ENCODE measurements at places on chromosomes 2 and 18.

- no peak for DNase-seq
Observed at GRCh38 chr2:128016620-128017019, 11.2 kb downstream of the SAP130 start.

DNA sequence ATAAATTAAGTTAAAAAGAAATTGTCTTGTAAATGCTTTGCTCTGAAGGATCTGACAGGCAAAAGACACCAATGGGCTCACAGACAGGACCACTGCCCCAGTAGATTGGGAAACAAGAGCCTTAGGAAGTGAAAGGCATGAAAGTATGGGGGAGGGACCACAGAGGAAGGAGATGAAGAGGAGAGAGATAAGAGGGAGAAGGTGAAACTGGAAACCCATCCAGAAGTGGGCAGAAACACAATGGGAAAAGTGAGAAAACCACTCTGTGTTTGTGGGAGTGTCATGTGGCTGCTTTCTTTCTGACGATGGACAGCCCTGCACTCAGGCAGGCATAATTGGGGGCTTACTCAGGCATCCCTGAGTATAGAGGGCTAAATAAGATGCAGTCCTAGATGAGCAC lies 101.5 kb upstream of the STON1 start:
- no peak for DNase-seq

- DNase-seq: no peak
Observed at GRCh38 chr2:2701176-2701781, 370.2 kb upstream of the MYT1L start.

DNA sequence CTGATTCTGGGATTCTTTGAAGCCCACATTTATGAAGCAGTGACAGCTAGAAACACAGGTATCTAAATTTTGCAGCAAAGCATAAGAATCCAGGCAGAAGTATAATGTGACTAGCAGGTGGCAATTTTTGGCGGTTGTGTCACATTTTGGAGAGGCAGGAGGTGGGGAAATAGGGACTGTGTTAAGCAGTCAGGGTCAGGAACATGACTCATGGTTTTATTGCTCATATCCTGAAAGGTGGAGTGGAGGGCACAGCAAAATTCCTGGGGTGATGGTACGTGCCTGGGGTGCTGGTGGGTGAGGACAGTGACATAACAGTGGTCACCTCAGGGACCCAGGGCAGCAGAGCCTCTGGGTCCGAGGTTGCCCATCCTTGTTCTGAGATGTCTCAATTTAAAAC lies 63.5 kb upstream of the TTN start:
- no peak for DNase-seq

DNA sequence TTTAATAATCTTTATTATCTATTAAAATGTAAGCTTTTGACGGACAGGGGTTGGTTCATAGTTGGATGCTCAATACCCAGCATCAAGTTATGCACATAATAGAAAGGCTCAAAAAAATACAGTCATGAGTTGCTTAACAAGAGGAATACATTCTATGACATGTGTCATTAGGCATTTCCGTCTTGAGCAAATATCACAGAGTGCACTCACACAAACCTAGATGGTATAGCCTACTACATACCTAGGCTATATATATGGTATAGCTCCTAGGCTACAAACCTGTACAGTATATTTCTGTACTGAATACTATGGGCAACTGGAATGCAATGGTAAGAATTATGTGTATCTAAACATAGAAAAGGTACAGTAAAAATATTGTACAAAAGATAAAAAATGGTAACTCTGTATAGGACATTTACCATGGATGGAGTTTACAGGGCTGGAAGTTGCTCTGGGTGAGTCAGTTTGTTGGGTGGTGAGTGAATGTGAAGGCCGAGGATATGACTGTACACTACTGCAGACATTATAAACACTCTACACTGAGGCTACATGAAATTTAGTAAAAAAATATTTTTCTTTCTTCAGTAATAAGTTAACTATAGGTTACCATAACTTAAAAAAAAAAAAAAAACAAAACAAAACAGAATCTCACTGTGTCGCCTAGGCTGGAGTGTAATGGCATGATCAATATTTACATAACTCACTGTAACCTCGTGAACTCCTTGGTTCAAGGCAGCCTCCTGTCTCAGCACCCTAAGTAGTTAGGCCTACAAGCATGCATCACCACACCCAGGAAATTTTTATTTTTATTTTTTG lies 201.2 kb downstream of the NBAS start:
- no peak for DNase-seq

DNA sequence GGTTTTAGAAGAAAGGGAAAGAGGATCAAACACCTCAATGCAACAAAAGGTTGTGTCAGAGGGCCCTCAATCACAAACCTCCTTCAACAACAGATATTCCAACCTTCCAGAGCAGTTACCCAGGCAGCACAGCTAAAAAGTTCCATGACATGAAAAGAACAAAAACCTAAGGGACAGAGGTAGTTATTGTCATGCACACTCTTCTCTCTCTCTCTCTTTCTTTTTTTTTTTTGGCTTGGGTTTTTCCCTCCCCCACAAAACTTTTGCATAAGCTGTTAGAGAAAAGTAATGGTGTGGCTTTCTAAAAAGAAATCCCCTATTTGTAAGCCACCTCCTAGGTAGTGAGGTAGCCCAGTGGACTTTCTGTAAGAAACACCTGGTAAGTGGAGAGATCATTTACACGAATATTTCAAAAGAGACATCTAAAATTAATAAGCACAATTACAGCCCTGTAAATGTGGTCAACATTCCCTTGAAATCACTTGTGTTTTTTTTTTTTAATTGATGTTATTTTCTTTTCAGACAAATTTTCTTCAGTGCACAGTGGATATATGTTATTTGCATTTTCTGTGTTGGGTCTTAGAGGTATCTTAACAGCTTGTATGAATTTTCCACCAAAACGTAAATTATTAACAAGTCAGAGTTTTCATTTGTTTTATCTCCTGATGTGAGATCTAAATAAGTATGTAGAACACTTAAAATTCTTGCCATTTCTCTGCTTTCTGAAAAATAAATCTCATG lies 48.4 kb downstream of the ZEB2 start:
- DNase-seq: no peak

DNA sequence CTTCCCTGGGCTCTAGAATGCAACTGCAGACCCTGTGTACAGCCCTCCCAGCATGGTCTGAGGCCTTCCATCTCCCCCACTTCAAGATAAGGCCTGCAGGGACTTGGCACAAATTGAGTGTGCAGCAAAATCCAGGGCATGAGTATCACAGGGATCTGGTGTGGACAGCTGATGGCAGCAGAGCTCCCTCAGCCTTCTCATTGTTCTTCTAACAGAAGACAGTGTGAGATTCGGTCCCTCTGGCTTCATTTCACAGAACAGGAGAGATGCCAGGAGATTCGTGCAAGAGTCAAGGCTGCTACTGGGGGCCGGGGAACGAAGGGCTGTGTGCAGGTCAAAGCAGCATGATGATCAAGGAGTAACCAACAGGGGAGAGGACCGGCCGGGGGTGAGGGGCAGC lies 85.8 kb downstream of the UXS1 start:
- DNase-seq: no peak

DNA sequence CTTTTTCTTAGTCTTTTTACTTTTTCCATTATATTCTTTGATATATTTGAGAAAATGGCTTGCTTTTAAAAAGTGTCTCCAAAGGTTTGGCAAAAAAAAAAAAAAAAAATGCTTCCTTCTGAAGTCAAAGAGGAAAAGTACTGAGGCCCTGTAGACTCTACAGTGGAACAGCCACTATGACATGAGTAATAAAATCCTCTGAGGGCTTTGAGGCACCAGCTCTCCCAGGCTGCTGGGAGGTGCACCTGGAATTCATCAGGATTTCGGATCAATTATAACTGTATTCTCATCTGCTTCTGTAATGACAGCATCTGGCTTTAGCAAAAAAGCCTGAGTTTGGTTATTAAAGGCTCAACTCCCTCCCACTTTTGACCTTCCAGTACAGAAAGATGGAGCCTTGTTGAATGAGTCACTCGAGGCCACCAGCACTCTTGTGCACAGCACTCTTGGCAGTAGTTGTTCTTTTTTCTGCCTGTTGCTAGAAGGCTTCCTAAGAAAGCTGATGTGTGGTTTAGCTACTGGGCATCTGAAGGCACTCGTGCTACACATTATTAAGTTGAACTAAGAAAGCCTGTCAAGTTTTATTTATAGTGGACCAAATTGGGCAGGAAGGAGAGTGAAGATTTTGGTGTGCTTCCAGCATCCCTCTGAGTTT lies 131.3 kb downstream of the PRPF40A start:
- DNase-seq: no peak

DNA sequence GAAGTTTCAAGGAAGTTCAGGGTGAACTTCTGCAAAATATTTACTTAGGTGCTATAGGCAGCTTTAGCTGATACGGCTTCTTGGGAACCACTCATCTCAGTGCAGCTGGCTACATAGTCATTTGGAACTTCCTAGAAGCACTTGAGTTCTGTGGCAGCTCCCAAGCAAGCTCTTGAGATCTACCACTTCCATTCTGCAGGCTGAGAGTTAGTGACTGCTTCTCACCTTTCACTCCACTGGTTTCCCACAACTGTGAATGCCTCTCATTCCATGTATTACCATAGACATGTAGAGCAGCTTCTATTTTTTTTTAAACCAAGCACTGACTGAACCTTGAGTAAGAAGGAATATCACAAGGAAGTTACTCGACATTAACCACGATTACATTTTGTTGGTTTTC lies 994.1 kb upstream of the ACVR2A start:
- no peak for DNase-seq

DNA sequence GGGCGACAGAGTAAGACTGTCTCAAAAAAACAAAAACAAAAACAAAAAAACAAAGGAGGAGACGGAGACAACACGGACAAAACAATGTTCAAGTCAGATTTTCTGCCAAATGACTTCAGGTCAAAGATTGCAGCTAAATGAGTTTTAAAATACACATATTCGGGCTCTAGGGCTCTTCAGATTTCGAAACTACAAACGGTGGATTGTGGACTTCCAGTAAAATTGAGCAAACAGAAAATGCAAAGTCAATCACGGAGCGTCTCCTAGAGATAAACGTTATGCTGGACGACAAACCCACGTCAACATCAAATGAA lies 558 bp downstream of the MRPS5 start:
- DNase-seq: no peak

- peak; percentile 4 for DNase-seq
Observed at GRCh38 chr2:110858993-110859701, 126.8 kb downstream of the ACOXL start.

GRCh38 chr18:11501352-11501751 lies 108.0 kb upstream of the SLC35G4 start:
- DNase-seq: no peak

- no peak for DNase-seq
Observed at GRCh38 chr2:129914538-129915302, 64.7 kb upstream of the RAB6C start.

DNA sequence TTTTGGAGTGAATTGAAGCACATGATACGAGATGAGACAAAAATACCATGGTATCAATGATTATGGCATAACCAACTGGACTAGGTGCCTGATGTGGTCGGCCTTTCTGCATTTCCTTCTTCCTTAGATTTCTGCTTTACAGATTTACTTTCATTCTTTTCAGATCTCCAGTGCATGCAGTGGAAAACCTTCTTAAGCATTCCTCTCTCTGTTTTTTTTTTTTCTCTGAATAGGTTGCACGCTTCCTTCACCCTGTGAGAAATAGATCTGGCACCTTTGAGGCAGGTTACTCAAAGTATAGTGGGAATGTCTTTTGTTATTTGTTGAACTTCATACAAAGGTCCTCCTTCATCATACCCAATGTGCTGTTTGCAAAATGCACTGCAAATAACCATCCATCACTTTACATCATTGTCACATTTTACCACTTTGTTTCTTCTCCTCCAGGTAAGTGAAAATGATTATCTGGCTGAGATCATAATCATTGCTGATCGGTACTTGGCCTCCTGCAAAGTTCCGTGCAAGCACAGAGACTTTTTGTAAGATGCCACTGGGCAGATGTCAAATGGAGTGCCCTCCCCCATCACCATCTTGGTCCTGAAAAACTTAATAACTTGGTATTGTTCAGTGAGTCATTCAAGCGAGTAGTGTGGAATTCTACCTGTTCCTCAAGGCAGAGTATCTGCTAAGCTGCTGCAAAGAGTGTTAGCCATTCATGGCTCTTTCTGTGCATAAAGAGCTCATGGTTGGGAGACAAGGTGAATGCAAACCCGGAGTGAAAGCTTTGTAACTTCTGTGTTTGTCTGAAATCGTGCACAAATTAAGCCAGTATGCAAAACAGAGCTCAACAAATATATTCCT lies 30.0 kb upstream of the KLHL14 start:
- no peak for DNase-seq

DNA sequence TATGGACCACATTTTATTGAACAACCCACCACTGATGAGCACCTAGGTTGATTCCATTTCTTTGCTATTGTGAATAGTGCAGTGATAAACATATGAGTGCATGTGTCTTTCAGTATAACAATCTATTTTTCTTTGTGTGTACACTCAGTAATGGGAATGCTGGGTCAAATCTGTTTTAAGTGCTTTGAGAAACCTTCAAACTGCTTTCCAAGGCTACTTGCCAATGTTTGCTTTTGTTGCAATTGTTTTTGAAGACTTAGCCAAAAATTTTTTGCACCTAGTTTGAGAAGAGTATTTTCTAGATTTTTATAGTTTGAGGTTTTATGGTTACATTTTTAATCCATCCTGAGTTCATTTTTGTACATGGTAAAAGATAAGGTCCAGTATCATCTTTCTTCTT lies 587.4 kb upstream of the SETBP1 start:
- DNase-seq: no peak

- DNase-seq: no peak
Observed at GRCh38 chr18:11167778-11168177, 18.4 kb upstream of the PIEZO2 start.

DNA sequence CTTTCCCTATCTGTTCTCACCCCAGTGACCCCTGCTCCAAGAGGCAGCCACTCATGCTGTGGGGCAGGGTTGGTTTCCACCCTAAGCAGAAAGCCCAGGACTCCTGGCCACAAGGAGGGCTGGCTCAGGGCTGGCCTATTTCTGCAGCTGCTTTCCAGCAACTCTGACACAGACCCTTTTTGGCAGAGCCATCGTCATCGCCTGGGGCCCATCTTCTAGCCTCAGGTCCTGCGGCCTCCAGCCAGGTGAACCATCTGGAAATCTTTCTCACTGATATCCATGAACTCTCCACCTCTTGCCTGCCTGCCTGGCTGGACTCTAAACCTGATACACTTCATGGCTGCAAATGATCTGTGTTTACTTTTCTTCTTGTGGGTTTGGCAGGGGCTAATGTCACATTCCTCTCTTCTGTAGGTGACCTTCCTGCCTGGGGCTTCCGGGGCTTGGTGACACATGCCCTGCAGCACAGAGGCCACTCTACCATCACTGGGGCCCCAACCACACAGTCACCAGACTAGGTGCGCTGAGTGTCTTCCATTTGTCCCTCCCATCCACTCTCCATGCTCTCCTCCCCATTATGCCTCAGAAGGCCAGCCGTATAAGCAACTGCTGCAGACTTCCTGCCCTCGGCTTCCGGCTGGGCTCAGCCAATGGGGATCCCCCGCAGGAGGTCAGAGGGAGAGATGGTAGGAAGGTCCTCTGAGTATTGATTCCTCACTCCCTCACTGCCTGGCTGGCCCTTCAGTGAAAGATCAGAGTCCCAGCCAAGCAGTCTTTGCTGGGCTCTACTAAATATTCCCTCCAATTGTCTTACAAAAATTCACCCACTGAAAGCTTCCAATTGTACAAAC lies 9.7 kb upstream of the COPS8 start:
- no peak for DNase-seq
